ENCODE measurements at places on chromosomes 6 and 20.

DNA sequence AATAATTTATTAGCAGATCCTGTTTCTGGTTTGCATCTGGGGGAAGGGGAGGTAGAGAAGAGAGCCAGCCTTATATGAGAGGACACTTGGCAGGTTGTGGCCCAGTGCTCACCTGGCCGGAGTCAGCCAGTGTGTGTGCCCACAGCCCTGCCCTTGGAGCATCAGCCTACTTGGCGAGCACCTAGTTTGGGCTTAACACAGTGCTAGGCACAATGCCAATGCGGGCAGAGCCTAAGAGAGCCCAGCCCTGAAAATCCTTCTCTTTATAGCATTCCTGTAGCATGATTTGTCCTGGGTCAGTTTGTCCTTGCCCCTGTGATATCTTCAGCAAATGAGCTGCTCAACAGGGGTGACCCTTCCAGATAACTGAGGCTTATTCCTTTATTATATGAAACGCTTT, 73.0 kb downstream of the SLX4IP start:
- peak; percentile 78 for DNase-seq

DNA sequence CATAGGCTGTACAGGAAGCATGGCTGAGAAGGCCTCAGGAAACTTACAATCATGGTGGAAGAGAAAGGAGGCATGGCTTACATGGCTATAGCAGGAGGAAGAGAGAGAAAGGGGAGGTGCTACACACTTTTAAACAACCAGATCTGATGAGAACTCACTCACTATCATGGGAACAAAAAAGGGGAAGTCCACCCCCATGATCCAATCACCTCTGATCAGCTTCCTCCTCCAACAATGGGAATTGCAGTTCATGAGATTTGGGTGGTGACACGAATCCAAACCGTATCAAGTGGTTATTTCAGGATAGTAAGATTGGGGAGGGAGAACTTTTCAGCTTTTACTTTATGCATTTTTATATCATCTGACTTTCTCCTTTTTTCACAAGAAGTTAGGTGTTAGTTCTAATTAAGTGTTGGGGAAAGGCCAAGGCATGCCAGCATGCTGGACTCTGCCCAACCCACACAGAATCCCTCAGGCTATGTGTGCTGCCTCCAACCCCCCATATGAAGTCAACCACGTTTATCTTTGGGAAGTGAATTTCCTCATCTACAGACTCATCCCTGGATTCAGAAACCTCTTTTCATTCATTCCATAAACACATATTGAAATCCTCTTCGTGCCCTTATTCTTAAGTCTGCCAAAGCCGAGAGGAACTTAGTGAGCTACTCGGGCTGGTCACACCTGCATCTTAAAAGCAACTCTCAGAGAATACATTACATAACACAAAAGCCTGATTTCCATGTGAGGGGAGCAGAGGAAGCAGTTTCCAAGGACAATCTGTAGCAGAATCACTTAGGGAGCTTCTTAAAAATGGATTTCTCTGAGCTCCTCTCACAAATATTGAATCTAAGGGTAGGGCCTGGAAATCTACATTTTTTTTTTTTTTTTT, 16.7 kb upstream of the CLIC5 start:
- no peak for DNase-seq

DNA sequence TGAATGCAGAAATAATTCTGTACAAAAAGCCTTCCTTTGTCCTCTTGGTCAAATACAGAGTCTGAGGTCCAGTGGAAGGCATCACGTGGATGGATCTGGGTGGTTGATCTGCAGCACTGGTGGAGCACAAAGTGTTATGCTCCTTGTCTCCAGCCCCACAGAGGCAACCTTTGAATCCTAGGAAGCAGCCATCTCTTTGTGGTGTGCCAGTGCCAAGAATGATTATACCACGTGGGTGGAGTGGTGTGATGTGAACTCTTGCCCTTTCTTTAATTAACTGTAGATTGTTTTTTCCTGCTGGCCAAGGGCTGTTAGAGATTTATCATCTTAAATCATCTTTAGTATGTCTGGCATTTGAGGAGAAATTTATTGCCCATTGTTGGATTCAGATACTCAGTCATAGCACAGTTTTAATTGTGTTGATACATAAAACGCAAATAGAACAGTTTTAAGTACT, 31.1 kb downstream of the NCOA7 start:
- DNase-seq, result no peak

- no peak for DNase-seq
These were observed 36.5 kb downstream of the SULF2 start for GRCh38 chr20:47748823-47749222.

DNA sequence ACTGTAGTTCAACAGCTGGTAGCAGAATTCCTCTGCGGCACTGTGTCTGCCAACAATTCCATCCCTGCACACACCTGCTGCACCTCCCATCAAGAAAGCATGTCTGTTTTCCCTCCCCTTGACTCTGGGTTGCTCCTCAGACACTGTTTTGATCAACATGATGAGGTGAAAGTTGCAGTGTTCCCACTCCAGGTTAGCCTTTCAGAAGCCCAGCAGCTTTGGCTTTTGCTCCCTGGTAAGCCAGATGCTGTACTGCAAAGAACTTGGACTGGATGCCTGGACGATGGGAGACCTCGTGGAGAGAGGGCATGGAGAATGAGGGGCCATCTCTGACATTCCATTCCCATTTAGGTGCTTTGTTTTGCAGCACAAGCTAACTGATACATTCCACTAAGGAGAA, 79.1 kb upstream of the MAFB start:
- no peak for DNase-seq

DNA sequence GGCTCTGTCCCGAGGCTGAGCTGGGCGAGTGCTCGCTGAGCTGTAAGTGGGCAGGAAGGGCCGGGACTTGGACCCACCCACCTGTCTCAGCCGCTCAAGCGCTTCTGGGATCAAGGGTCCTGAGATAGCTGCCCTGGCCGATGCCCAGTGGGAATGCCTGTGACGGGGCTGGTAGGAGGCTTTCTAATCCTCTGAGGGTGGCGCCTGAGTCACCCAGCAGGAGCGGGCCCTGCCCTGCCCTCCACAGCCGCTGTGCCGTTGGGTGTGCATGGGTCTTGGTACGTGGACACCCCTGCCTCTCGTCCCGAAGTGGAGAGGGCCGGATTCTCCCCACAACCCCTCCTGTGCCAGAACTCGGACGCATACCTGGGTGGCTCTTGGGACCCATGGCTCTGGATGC, 43.1 kb upstream of the GATA5 start:
- DNase-seq, result no peak

- DNase-seq, result no peak
These were observed 87.1 kb downstream of the PSMG4 start for GRCh38 chr6:3345836-3346235.

- no peak for DNase-seq
These were observed 455.9 kb upstream of the MARCKS start for GRCh38 chr6:113401231-113401630.

DNA sequence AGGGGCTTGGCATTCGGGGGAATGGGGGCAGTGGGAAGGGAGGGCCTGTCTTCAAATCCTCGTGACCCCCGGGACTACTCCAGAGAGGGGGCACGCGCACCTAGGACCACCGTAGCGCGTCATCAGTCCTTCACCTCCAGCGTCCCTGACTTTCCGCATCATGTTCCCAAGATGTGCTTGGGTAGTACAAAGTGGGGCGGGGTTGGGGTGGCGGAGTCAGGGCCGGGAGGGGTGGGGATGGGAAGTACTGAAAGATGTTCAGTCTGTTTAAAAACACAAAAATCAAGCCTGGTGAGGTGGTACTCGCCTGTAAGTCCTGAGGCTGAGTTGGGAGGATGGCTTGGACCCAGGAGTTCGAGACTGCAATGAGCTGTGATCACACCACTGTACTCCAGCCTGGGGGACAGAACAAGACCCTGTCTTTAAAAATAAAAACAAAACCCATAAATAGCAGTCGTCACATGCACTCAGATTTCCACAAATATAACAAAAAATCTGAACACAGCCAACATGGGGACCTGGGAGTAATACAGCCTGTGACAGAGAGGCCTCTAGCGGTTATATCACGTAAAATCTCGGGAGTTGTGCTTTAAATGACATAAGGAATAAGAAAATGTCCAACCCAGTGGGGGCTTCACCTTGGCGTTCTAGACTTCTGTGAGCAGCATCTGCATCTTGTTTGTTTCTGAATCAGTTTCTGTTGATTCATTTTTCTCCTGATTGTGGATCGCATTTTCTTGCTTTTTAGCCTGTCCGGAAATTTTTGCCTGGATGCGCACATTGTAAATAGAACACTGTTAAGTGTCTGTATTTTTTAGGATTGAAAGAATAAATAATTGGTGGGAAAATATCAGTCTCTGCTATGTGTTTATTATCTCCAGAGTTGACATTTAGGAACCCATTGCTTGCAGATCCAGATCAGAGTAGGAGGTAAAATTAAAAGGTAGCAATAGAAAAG, 698 bp upstream of the LRP11 start:
- no peak for DNase-seq

- no peak for DNase-seq
These were observed 46.8 kb downstream of the CD24 start for GRCh38 chr6:106927531-106928398.

- no peak for DNase-seq
These were observed 79.2 kb upstream of the BACH2 start for GRCh38 chr6:90375681-90376439.

- no peak for DNase-seq
These were observed 42.4 kb downstream of the ALDH5A1 start for GRCh38 chr6:24537082-24537699.

- DNase-seq, result no peak
These were observed 26.0 kb downstream of the GPX6 start for GRCh38 chr6:28489366-28490204.

GRCh38 chr6:154615483-154616025, 105.1 kb upstream of the CNKSR3 start:
- peak; percentile 80 for DNase-seq

GRCh38 chr6:155330133-155330734, 15.9 kb upstream of the TFB1M start:
- DNase-seq, result no peak

GRCh38 chr20:25356271-25356933, 34.2 kb downstream of the ABHD12 start:
- no peak for DNase-seq

- DNase-seq, result no peak
These were observed 67.2 kb upstream of the SMLR1 start for GRCh38 chr6:130760006-130760405.

DNA sequence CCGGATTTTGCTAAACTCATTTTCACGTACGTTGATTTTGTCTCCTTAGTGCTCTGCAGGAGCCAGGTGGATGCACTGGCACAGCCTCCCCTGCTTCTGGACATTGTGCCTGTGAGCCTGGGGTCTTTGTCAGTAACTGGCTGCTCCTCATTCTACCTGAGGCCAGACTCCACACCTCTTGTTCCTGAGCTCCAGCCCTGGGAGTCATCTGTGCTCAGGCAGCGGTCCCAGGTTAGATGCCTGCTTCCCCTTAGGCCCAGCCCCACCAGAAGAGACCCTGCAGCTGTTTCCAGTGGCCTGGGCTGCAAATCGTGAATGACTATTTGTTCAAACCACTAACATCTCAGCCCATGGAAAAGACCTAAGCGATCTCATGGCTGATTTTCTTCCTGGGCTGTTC, 129.1 kb downstream of the ERMARD start:
- DNase-seq, result no peak

DNA sequence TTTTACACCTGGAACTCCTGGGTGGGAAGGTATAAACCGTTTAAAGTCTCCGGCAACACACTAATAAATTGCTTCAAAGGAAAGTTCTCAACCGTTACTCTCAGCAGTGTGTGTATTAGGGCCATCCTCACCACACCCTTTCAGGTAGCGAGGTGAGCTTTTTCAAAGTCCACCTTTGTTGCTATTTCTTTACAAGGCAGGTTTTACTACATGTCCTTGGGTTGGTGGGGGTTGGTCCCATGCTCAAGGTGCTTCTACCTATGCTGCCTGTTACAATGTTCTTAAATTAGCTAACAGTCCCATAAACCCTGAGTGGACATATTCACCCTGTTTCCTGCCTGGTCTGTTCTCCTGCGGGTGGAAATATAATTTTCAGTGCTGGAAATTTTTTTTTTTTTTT, 13.2 kb upstream of the OSER1 start:
- DNase-seq, result no peak

DNA sequence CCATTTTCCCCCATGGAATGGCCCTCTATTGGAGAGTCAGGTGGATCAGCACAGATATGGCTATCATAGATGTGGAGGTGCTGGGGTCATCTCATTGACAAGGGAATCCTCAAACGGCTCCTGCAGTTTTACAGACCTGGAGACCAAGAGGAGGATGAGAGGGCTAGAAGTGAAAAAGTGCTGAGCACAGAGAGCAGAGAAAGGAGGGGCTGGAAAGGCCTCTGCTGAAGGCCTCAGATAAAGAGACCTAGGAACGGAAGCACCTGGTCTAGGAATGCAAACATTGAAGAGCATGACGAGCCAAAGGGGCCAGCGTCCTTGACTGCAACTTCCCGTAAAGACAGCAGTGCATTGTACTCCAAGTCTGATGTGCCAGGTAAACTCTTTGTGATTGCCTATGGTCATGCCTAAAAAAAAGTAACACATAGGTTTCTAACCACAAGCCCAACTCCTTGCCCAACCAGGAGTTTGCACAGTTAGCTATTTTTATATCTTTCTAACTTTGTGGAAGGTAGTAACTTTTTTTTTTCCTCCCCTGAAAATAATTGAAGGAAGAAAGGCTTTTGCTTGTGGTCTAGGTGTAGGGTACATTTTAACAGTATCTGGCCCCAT, 15.2 kb downstream of the RSPH4A start:
- no peak for DNase-seq

DNA sequence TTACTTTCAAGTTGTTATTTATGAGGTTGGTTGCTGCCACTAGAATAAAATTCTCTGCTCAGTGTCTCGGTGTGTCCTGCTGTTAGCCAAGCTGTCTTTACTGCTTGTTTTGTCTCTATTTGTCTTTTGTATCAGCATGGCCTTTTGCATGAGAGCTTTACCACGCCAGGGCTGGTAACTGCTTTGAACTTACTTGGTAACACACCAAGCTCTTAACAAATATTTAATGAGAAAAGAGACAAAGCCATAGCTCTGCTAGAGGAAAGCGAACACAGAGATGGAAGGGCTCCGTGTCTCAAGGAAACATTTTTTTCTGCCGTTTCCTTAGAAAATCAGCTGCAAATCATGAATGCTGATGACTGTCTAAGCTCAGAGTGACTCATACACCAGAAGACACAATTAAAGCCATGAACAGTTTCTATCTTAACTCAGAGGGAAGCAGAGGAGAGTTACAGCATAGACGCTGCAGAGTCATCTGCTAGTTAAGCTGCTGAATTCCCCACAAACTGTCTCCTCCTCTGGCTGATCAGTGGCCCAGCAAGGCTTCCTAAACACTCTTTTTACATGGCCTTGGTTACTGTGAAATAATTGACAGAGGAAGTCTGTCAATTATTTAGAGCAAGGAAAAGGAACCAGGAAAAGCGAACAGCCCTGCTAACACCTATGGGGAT, 44.8 kb downstream of the AGPAT4 start:
- DNase-seq, result no peak

DNA sequence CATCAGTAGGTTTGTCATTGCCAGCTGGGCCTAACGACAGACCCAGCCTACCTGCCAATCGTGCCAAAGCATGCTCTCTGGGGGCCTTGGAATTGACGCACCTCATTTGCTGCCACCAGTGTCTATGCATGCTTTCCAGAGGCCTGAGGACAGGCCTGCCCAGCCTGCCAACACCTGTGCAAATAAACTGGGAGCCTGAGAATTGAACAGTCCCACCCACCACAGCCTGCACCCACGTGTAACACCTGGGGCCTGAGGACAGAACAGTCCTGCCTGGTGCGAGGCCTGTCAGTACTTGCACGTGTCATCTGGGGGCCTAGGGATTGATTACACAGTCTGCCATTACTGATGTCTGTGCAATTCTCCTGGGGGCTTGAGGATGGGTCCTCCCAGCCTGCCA, 6.2 kb upstream of the RNF217 start:
- no peak for DNase-seq

- DNase-seq, result no peak
These were observed 53.0 kb upstream of the DTNBP1 start for GRCh38 chr6:15715851-15716250.

GRCh38 chr6:137763886-137764285, 103.2 kb upstream of the TNFAIP3 start:
- no peak for DNase-seq
